ENCODE measurements at places on chromosomes 3 and 15.
A peak's percentile ranks its signal among the peaks of the same experiment; 100 is the strongest.

DNA sequence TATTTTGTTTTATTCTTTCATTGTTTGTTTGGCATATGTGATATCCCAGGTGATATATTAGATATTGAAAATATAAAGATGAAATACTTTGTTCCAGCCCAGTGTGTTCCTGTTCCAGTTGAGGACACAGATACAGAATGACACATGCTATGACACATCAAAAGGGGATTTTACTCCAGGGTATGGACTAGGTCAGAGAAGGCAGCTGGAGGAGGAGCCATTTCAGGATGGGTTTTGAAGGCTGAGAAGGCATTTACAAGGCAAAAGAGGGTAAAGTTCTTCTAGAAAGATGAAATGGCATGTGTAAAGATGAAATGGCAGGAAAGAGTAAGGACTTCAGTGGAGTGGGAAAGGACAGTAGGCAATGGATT lies 163.8 kb downstream of the ZIC1 start:
- peak; percentile 11 for DNase-seq

DNA sequence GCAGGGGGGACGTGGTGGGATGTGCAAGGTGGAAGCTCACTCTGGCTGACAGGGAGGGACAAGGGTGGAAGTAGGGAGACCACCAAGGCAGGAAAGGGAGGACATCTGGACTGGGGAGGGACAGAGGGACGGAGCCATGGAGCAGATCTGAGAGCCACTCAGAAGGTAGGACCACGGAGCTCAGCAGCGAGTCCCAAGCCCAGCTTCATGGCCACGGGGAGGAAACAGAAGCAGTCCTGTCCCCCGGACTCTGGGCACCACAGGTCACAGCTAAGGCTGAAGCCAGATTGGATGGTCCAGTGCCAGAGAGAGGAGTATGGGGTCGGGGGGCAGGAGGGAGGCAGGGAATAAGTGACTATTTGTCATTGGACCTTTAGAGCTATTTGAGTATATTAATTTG lies 220.1 kb downstream of the TBC1D2B start:
- DNase-seq: no peak

DNA sequence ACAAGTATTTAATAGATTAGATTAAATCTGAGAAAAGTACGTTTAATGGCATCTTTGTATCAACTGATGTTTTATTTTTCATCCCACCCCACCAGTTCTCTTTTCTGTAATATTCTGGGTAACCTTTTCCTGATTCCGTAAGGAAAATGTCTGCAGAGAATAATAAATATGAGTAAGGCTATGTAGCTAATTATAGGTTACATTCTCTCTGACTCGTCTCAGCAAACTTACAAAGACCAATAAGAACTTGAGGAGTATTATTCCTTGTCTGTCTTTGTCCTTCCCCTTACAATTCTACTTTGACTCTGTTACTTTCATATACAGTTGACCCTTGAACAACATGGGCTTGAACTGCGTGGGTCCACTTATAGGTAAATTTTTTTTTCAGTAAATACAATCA lies 12.1 kb downstream of the SNAP23 start:
- peak; percentile 18 for DNase-seq

DNA sequence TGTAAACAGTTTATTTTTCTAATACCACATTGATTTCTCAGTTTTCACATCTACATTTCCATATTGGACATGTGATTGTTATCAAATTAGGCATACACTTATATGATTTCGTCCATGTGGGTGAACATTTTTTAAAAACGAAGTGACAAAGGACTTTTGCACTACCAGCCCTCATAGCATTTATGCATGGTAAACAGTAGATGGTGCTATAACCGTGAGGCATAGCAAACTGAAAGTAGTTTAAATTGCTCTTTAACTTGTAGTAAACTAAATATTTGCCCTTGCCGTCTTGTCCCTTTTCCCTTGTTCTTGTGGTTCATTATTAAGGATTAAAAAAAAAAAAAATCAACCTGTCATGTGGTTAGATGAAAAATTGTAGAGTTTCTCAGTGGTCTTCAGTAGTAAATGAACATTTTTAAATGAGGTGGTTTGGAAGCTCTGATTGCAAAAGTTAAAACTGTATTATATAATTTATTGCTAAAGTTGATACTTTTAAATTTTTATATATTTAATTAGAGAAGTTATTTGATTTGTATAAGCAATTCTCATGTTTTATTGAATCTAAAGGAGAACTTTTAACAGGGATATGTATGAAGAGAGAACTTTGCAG lies 24.0 kb downstream of the STX19 start:
- peak; percentile 71 for DNase-seq

DNA sequence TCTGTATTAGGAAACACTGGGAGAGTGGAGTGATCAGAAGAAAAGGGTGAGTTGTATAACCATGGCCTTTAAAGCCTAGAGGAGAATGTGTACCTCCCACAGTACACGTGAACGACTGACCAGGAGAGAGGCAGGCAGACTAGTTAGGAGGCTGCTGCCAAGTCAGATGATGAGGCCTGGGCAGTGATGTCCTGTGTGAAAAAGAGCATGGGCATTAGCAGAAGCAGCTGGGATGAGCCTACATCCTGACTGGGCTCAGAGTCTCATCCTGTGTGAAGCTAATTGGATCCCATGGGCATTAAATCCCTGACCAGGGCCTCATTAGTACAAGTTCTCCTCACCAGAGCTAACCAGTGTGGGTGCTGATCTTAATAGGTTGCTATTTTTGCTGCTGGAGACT lies 89.1 kb upstream of the SLC2A2 start:
- DNase-seq: no peak

- DNase-seq: peak; percentile 17
Observed at GRCh38 chr3:56795097-56795828, 6.5 kb downstream of the ARHGEF3 start.

- no peak for DNase-seq
Observed at GRCh38 chr3:158671821-158672214, 630 bp downstream of the LXN start.

DNA sequence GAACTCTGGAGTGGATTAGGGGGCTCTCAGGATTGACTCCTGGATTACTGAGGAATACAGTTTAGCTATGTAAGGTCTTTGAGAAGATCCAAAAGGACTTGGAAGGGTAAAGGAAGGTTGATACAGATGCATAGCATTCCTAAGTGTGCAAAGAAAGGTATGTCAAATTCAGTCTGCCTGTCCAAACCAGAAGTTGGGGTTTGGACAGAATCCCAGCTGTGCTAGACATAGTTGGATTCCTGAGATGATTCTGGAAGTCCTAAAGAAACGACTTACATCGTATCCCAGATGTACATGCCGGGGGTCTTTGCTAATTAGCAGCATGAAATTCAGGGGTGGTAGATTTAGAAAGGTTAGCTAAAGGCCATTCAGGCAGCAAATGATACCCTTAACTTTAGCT lies 97.7 kb upstream of the TSPAN3 start:
- peak; percentile 96 for DNase-seq

- no peak for DNase-seq
Observed at GRCh38 chr15:93141371-93141794, 52.4 kb upstream of the RGMA start.
